ENCODE measurements at places on chromosomes 5 and 9.
A peak's percentile ranks its signal among the peaks of the same experiment; 100 is the strongest.

GRCh38 chr9:6779417-6780241, 21.9 kb downstream of the KDM4C start:
- DNase-seq: no peak

- no peak for DNase-seq
Observed at GRCh38 chr9:33320568-33321261, 30.4 kb downstream of the NFX1 start.

GRCh38 chr5:178626484-178627258, at the start of gene CLK4:
Gene CLK4 (minus strand): TSS chr5:178627050. CDS start chr5:178623416, 3,634 bp downstream.
- peak; percentile 93 for DNase-seq

DNA sequence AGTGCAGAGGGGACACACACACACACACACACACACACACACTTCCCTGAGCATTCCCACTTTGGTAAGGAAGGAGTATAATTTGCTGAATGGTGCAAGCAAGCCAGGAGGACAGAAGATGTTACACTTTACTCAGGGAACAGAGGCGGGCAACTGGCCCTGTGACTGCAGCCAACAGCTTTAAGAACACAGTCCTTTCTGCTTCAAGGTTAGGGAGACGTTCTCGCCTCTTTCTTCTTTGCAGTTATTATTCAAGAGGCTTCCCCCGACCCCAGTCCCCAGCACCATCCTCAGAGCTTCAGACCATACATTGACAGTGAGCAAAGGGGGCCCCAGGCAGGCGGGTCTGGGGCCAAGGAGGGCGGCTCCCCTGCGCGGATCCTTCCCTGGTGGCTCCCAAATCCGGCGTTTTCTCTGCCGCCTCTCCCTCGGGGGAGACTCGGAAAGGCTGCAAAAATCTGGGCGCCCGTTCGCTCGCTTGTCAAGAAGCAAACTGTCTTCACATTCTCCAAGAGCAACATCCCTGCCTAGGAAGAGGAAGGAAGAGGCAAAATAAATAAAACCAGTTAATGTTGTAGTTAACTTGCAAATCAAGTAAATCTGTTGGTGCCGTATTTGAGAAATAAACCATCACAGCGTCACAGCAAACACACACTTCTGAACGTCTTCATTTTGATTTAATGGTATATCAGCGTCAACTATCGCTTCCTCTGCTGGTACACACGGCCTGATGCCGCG, 3.8 kb upstream of the LHX2 start:
- DNase-seq: no peak

- DNase-seq: no peak
Observed at GRCh38 chr5:81609810-81610375, 141.0 kb downstream of the SSBP2 start.

GRCh38 chr5:127934791-127935256, 148.7 kb upstream of the SLC12A2 start:
- no peak for DNase-seq

- peak; percentile 32 for DNase-seq
Observed at GRCh38 chr5:133930061-133930812, 38.2 kb downstream of the C5orf15 start.

DNA sequence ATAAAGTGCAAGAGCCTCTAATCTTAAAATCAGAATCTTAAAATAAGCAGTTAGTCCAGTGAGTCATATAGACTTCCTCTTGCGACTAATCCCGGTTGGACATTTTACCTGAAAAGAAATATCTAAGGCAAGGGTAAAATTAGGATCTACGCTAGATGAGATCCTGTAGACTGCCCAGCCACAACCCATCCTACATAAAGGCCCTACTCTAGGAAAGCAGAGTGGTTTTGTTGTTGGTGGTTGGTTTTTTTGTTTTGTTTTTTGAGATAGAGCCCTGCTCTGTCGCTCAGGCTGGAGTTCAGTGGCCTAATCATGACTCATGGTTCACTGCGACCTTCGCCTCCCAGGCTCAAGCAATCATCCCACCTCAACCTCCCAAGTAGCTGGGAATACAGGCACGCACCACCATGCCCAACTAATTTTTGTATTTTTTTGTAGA, 6.9 kb downstream of the TSC1 start:
- no peak for DNase-seq

GRCh38 chr5:125505115-125505514, 758.7 kb upstream of the ZNF608 start:
- no peak for DNase-seq

- DNase-seq: no peak
Observed at GRCh38 chr9:33051144-33051543, 25.3 kb downstream of the SMU1 start.

GRCh38 chr5:32195265-32195664, 21.1 kb upstream of the GOLPH3 start:
- DNase-seq: no peak

- DNase-seq: peak; percentile 32
Observed at GRCh38 chr9:76643399-76644117, 120.7 kb upstream of the PCA3 start.

DNA sequence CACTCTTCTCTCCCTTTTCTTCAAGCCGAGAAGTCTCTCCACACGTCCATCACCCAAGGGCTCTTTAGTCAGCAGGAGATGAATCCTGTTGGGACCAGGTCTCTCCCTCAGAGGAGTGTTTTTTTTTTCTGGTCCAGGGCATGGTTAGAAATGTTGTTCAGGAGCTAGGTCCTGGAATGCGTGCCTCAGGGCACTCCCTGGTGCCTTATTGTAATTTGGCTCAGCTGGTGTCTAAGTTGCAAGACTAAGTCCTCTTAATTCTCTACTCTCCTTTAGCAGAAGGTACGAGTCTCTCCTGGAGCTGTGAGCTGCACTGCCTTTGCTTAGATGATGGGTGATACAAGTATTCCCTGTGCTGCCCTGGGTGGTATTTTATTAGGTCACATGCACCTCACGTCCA, 111.9 kb downstream of the CNTLN start:
- no peak for DNase-seq

DNA sequence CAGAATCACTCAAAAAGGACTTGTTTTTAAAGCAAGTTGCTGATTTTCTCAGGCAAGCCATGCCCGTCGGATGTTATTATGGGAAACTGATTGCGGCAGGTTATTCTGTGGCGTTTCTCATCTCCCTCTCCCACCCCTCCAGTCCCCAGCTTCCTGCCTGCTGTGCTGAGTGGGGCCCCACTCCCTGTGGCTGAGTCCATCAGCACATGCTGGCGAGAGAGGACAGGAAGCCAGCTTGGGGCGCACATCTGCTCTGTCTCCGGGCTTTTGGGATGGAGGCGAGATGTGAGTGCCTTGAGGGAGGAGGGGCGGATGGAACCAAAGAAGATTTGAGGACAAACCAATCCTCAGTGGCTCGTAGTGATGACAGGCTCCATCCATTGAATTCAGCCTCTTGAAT, 108.0 kb downstream of the DAPK1 start:
- no peak for DNase-seq

DNA sequence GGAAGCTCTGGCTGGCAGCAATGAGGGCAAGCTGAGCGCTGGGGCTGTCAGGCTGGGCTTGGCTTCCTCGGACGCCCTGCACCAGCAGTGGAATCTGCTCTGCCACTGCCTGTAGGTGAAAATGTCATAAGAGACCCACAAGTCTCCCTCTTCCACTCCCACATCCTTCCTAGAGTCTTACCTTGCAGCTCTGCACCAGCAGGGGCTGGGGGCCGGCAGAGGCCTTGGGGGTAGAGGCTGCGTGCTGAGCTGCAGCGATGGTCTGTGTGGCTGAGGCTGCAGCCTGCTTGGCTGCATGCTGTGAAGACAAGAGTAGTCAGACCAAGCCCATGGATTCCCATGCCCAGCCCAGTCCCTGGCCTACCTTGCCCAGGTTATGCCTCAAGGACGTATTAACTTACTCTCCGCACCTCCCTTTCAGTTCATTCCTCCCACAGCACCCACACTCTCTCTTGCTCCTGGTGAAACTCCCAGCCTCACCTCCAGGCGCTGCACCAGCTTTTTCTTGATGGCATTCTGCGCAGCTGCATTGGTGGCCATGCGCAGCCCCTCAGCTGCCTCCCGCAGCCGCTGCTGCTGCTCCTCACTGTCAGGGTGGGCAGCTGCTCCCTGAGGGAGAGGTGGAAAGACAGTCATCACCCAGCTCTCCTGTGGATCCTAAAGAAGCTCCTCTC, 17.3 kb downstream of the TLN1 start:
- DNase-seq: no peak
